T47D (cell line): ENCODE measurements at places on chromosomes 1 and 21.

GRCh38 chr1:22976461-22977243, 4.0 kb upstream of the LACTBL1 start:
- peak; percentile 82 for DNase-seq

- DNase-seq: no peak
Observed at GRCh38 chr1:30684881-30685795, 38.2 kb downstream of the MATN1 start.

- DNase-seq: no peak
Observed at GRCh38 chr1:233668146-233668724, 54.3 kb downstream of the KCNK1 start.

GRCh38 chr1:8476006-8476405, 158.1 kb downstream of the SLC45A1 start:
- no peak for DNase-seq

GRCh38 chr1:5267603-5268235, 613.3 kb downstream of the AJAP1 start:
- no peak for DNase-seq

DNA sequence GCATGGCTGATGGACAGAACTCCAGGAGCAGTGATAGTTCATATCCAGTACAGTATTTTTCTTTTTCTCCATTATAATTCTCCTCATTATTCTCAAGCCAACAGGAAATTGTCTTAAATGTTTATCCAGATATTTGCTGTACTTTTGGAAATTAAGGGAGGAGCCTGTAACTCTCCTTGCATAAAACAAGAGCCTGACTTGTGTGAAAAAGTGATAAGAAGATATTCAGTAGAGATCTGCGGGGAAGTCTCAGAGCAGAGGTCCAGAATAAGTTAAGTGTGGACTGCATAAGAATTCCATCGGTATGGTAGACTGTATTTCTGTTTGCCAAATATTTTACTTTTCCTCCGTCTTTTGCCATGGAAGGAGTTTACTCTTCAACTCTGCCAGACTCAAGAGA, 70.2 kb downstream of the BACH1 start:
- DNase-seq: no peak

DNA sequence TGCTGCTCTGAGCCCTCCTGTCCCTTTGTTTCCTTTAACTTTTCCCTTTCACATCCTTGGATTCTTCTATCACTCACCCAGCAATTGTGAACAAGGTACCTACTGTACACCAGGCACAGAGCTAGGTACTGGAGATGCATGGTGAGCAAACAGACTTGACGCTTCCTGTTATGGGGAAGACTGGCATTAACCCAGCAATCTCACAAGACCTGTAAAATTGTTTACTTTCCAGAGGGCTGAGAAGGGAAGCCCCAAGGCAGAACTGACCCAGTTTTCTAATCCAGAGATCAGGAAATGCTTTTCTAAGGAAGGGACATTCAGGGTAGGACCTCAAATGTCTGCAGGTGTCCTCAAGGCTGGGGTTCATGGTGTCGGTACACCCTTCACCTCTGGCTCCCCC, 171.6 kb upstream of the KAZN start:
- DNase-seq: peak; percentile 85

DNA sequence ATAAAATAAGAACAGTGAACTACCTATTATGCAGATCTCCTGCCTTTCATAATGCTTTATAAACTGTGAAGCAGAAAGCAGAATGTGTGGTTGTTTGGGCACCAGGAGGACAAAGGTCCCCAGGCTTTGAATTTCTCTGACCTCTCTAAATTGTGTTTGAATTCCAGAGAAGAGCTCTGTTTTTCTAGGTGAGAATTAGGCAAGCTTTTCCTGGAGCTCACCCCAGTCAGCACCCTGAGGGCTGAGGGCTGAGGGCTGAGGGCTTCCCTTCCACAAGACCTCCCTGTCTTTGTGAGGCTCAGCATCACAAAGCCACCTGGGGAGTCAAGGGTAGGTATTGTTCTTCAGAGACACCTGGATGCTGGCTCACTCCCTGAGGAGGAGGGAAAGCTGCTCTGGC, 45.5 kb upstream of the LRIG2 start:
- no peak for DNase-seq

- peak; percentile 62 for DNase-seq
Observed at GRCh38 chr1:164617377-164618201, 58.6 kb downstream of the PBX1 start.

DNA sequence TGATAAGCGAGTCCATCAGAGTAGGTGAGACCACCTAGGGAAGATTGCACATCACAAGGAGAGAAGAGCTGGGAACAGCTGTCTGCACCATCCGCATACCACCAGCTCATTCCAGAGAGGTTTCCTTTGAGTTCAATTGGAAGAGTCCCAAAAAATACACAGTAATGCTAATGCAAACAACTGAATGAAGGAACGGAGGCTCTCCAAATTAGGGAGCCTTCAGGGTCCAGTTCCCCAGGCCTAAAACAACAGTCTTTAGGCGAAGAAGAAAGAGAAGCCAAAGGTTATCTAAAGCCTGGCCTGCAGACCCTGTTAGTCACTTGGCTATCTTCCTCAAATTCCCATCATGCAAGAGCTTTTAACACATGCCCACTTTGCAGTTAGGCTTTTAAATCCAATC, 246.4 kb downstream of the PBX1 start:
- no peak for DNase-seq

- DNase-seq: no peak
Observed at GRCh38 chr1:178497903-178498478, 1.2 kb upstream of the CLEC20A start.

DNA sequence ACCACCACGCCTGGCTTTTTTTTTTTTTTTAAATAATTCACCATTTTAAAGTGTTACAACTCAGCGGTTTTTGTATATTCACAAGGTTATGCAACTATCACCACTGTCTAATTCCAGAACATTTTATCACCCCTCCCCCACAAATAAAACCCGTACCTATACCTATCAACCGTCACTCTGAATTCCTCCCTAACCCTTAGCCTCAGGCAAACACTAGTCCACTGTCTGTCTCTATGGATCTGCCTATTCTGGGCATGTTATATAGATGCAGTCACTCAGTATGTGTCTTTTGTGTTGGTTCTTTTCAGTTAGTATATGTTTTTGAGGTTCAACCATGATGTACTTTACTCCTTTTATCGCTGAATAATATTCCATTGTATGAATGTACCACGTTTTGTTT, 19.3 kb upstream of the GRHL3 start:
- DNase-seq: no peak

- no peak for DNase-seq
Observed at GRCh38 chr1:246035060-246035541, 472.0 kb downstream of the SMYD3 start.

- no peak for DNase-seq
Observed at GRCh38 chr1:17440074-17440826, 773 bp upstream of the RCC2 start.

DNA sequence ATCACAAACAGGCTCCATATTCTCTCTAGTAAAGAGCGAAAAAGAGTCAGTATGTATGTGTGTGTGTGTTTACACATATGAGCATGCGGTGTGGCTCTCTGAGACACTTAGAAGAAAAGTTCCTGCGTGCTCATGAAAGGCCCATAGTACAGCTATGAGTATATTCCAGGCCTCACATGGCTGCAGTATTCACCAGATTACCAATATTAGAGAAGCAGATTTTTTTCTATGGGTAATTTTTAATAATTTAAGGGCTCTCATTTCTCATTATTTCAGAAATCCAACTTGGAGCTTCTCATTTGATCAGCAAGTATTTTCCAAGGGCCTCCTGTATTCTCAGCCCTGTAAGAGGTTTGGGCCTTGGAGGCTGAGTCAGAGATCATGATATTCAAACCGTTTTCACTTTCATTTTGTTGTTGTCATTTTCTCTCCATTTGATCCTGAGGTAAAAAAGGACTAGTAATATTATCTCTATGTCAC, 232.9 kb upstream of the SGIP1 start:
- no peak for DNase-seq

GRCh38 chr21:26977746-26978145, 10.9 kb upstream of the ADAMTS5 start:
- no peak for DNase-seq

GRCh38 chr1:94068096-94068998, 52.6 kb downstream of the ABCA4 start:
- no peak for DNase-seq

- DNase-seq: peak; percentile 65
Observed at GRCh38 chr1:153677718-153678518, 570 bp upstream of the NPR1 start.
